ENCODE measurements at places on chromosomes 5 and 9.

DNA sequence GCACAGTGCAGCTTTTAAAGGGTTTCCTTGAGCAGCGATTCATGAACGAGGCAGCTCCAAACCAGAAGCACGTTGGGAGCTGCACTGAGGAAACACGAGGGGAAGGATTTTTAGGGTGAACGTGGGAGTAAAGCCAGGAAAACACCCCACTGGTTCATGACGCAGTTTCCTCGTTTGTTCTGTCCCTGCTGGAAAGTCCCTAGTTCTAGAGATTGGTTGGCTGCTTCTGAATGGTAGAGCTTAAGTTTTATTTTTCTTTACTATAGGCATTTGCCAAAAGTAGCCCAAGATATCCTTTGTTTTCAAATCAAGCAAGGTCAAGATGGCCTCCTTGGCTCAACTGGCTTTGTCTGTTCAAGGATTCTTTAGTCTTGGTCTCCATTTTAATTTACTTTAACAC, 116.5 kb upstream of the CACNA1B start:
- DNase-seq: no peak

- no peak for DNase-seq
Observed at GRCh38 chr9:14018081-14018480, 295.9 kb downstream of the NFIB start.

DNA sequence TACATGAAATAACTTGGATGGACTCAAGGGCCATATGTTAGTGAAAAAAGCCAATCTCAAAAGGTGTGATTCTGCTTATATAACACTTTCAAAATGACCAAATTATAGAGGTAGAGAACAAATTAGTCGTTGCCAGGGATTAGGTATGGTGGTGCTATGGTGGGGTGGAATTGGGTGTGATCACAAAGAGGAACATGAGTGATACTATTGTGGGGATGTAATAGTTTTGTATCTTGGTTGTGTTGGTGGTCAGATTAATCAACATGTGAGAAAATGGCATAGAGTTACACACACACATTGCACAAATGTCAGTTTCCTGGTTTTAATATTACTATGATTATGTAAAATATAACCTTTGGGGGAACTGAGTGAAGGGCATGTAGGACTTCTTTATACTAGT, 31.9 kb downstream of the CAMK4 start:
- no peak for DNase-seq

DNA sequence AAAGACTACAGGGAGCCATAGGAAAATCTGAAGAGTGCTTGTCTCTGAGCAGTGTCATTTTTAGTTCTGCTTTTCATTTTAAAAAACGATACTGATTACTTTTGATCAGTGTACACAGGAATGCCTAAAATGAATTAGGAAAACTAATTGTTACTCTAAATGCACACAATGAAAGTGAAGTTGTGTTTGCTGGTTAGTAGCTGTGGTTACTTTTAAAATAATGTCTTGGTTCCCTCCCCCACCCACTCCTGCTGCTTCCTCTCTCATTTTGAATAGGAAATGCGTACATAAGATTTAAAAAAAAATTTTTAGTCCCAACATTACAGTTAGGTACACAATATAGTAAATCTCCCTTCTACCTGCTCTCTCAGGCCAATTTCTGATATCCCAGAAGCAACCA, 47.5 kb upstream of the PLPP1 start:
- no peak for DNase-seq

DNA sequence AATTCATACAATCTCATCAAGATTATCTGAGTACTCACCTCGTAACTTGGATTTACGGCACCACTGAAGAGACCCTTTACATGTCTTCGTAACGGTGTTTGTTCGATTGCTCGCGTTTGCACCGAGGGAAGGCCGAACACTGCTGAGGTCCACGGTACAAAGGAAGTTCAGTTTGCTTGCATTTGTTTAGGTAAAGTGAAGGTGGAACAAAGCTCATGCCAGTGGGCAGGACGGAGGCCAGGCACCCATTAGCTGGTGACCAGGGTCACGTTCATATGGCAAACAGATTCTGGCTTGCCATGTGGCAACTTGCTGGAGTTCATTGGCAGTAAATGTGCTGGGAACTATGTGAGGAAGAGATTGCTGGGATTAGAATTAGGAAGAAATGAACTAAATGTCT, 164.8 kb downstream of the MACROH2A1 start:
- DNase-seq: no peak

GRCh38 chr9:129338724-129339430, 160.8 kb upstream of the IER5L start:
- DNase-seq: no peak

DNA sequence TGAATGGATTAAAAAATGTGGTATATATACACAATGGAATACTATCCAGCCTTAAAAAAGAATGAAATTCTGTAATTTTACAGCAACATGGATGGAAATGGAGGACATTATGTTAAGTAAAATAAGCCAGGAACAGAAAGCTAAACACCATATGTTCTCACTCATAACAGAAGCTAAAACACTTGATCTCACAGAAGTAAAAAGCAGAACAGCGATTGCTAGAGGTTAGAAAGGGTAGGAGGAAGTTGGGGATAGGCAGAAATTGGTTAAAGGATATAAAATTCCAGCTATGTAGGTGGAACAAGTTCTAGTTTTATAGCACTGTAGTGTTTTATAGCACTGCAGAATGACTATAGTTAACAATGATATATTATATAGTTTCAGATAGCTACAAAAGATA, 15.8 kb downstream of the MARCHF3 start:
- DNase-seq: no peak

GRCh38 chr9:34372467-34373011, 4.2 kb downstream of the MYORG start:
- DNase-seq: peak; percentile 25

GRCh38 chr5:171845857-171846256, 60.2 kb downstream of the SMIM23 start:
- peak; percentile 9 for DNase-seq

GRCh38 chr5:73337586-73338255, 110.9 kb downstream of the FOXD1 start:
- no peak for DNase-seq

DNA sequence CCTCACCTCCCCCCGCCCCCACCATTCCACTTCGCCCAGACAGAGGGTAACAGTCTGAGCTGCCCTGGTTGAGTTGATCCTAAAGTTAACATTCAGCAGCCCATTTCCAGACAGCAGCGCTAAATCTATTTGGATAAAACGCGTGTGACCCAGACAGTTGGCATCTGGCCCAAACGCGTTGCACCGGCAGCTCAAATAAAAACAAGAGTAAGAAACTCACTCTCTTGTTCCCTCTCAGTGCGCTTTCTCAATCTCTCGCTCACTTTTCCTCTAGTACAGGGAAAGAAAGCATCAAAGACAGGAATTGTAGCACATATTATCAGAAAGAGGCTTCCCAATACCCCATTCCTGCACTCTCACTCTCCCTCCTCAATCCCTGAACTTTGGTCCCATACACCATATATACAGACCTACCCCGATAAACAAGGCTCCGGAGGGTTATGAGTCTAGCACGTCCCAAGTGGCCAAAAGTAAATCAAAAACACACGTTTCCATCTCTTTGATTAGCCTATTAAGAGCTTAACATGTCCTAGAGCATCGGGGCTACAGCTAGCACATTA, 1.3 kb downstream of the ADAMTS6 start:
- DNase-seq: peak; percentile 22

- no peak for DNase-seq
Observed at GRCh38 chr9:135761150-135761844, 59.3 kb downstream of the KCNT1 start.

- DNase-seq: peak; percentile 43
Observed at GRCh38 chr5:111859031-111859430, 102.0 kb upstream of the NREP start.

DNA sequence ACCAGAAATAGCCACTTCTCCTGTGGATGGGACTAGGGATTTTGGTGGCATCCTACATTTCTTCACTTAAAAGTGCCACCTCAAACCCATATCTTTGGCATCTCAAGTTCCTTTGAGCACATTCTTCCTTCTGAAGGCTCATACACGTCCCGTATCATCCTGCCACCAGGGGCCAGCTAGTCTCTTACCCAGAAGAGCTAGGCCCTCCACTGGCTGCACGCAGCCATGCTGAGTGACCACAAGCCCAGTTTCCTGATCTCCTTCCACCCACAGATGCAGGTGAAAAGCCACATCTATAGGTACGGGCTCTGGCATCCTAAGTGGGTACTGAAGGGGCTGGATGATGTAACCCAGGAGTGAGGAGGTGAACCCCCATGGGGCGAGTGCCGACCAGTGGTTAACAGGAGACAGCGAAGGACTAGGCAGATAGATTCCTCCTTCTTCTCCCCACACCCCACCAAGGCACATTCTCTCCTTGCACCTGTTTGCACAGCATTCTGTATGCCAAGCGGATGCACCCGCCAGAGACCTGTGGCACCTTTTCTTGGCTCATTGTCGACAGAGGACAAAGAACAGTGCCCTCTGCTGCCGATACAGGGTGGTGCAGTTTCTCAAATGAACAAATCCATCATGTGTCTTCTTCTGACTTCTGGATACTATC, 14.4 kb upstream of the SCGB3A1 start:
- DNase-seq: peak; percentile 53

DNA sequence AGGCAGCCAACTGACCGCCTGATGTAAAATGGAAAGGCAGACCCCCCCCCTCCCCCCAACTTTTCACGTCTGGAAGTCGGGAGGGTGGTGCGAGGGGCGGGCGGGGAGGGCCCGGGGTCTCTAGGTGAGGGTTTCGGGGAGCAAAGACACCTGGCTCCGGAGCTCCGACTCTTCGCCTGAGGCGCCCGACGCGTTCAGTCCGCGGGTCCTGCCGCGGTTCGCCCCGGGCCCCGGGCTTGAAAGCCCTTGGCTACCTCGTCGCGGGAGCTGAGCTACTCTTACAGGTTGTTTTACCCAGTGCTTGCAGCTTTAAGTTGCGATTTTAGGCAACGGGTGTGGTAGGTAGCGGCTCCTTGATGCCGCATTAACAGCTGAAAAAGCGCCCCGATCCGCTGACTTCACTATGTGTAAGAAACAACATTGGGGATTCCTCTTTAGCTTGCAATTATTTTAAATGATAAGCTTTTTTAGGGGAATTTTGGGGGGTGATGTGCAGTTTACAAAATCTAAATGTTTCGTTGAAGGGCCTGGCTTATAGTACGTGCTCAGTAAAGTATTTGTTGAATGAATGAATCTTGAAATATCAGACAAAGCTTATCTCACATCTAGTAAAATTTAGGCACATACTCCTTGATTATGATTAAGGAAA, 722 bp downstream of the CDC42SE2 start:
- DNase-seq: peak; percentile 50

- no peak for DNase-seq
Observed at GRCh38 chr9:15400281-15400941, 22.3 kb upstream of the SNAPC3 start.

DNA sequence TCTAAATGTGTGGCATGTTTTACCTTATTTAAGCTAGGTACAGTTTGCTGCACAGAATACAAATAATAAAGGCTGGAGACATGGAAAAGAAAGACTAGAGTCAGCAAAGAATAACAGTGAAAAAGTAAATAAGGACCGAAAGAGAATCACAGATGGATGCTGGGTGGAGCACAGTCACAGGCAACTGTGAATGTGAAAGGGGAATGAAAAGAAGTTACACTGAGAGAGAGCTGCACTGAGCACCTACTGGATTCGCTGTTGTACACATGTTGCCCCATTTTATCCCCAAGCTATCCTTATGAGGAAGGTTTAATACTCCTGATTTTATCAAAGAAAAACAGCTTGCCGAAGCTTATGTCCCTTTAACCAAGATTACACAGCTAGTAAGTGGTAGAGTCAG, 165.4 kb upstream of the RGMB start:
- no peak for DNase-seq

DNA sequence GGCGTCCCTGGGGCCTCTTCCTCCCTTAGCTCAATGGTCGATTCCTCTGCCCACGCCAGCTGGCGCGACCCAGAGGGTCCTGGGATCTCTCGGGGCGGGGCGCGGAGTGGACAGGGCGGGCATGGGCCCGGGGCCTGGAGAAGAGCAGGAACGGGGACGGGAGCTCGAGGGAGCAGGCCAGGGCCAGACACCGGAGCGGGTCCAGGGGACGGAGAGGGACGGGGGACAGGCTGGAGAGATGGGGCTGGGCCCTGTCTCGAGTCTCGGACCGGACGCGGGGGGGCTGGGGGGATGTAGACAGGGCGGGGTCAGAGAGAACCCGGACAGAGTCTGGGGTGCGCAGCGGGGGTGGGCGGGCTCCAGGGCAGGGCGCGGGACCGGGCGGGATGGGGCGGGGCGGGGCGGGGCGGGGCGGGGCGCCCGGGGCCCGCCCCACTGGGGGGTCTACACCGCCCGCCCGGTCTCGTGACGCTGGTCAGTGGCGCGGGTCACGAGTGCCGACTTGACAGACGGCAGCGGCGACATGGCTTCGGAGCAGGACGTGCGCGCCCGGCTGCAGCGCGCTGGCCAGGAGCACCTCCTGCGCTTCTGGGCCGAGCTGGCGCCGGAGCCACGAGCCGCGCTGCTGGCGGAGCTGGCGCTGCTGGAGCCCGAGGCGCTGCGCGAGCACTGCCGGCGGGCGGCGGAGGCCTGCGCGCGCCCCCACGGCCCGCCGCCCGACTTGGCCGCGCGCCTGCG, at the start of gene UAP1L1:
Gene UAP1L1 (plus strand): TSS at position 508 of the 738 bp plus-strand sequence. CDS start 16 bp downstream, at position 524.
- DNase-seq: no peak

GRCh38 chr5:41410737-41411136, 99.7 kb downstream of the PLCXD3 start:
- no peak for DNase-seq

DNA sequence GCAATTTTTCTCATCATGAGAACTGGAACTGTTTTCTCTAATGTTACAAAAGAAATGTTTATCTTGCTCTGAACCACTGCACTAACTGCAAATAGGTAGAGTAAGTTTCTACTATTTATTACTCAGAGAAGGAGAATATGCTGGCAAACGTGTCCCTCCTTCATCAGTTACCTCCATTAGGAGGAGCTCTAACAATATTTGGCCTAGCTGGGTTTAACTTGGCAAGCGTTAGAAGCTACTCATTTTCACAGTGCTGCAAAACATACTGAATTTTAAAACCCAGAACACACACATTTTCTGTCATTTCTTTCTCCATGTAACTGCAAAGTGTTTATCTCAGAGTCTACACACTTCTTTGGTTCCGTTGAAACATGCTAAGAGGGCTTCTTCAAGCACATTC, 101.0 kb upstream of the GABRG2 start:
- DNase-seq: peak; percentile 87

DNA sequence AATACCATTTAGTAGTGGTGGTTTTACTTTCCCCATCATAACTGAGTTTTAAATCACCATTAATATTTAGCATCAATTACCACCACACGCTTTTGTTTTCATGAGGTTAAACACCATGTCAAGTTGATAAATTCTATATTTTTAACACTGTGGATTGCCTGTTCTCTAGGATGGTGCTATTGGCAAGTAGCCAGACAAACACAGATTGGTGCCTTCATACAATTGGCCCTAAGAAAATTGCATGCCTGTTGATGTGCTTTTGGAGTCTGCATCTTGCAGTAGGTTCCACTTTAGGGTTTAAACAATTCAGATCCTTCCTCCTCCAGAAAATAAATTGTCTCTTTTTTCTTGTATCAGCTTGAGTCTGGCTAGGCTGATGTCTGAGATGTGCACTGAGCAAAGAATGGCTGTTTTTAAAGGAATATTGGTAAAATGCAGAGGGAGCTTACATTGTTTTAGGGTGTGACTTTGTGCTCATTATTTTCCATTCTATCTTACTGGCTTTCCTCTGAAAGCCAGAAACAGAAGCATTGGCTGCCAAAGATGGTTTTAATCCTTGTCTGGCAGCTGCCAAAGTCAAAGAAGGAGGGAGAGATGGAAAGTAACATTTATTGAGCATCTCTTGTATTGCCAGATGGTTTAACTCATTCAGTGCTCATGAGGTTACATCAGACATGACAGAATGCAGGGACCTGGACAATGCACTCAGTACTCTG, 19.6 kb upstream of the MAN2A1 start:
- peak; percentile 15 for DNase-seq

- DNase-seq: no peak
Observed at GRCh38 chr5:174563899-174564298, 160.5 kb upstream of the MSX2 start.
